NCI-H510A (cell line): ENCODE measurements at places on chromosomes 13 and 19.

DNA sequence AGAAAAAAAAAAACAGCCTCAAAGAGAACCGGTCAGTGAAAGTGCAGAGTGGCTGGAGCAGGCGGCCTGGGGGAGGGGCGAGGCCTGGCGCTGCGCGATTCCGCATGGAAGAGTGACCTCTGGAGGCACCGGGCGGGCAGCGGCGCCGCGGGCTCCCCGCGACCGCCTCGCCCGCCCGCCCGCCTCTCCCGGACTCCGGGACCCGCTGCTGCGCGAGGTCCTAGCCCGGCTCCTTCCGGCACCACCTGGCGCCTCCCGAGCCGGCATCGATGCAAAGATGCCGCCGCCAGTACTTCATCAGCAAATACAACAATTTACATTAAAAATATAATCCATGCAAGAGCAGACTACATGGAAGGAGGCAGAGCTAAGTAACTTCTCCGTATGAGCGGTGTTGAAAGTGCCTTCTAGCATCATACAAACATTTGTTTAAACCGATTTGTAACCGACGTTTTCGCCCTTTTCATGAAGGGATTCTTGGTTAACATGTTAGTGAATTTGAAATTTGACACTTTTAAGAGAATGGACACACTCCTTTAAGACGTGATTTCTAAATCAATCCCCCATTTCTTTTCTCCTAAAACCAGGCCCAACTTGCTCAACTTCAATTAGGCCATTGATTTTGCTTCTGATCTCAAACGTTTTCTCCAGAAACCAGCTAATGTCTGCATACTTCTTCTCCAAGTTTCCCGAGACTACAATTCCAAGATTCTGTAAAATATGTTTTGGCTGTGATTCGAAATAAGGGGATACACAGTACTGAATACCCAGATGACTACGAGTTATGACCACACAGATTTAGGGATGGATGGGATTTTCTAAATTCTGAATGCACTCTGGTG, 2.1 kb downstream of the EFNB2 start:
- peak; percentile 63 for DNase-seq

GRCh38 chr13:23570099-23570920, at the start of gene TNFRSF19:
Gene TNFRSF19 (plus strand): TSS chr13:23570412. CDS start chr13:23590184, 19,772 bp downstream.
- no peak for DNase-seq

DNA sequence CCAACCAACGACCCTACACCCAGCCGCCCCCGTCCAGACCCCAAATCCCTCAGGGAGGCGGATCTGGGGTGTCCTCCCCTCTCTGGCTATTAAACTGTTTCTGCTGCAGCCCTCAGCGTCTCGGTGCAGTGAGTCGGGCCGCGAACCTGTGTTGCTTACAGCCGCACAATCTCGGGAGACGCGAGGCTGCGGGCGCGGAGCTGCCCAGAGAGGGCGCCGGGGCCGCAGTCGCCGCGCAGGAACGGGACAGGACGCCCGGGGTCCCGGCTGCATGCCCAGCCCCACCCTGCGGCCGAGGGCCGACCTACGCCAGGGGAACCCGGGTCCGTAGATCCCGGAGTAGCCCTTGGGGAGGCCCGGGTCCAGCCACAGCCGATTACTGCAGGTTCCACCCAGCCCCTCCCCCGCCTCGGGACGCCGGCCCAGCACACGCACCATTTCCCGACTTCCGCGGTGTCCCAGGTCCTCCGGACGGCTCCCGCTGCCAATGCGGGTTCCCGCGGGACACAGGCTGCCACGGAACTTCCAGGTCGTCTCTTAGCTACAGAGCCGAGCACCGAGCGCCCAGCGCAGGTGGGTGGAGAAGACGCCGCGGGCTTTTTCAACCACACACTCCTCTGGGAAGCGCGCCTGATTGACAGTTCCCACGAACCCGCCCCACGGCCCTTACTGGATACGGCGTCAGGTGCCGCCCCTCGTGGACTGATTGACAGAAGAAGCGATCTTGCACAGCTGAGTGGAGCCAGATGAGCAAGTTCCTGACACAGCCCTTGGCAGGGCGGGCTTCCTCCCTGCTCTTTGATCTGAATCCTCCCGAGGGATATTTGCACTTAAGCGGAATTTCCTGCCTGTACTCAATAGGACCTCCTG, at the start of gene ZNF799:
Gene ZNF799 (minus strand): TSS at position 639 of the 870 bp plus-strand sequence. CDS start 201 bp downstream, at position 438.
- DNase-seq = peak; percentile 96

- DNase-seq = no peak
Measured at GRCh38 chr13:36536546-36536945, 104.3 kb downstream of the CCNA1 start.

- DNase-seq = no peak
Measured at GRCh38 chr13:75636436-75637180, 478 bp downstream of the LMO7 start.

DNA sequence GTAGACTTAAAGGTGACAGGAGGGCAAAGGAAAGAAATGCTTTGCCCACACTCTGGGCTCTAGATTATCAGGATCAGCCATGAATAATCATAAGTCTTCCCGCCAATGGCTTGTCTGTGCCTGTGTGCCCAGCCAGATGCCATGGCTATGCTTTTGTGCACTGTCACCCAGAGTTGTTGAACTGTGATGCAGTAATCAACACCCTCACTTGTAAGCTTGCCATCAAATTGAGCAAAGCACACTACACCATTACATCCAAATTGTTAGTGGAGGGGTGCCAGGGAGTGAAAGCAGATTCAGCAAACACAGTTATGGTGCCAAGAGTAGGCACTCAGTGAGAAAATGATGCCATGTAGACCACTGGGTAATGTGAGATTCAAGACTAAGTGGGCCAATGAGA, 845.3 kb upstream of the MIR17HG start:
- DNase-seq = no peak

DNA sequence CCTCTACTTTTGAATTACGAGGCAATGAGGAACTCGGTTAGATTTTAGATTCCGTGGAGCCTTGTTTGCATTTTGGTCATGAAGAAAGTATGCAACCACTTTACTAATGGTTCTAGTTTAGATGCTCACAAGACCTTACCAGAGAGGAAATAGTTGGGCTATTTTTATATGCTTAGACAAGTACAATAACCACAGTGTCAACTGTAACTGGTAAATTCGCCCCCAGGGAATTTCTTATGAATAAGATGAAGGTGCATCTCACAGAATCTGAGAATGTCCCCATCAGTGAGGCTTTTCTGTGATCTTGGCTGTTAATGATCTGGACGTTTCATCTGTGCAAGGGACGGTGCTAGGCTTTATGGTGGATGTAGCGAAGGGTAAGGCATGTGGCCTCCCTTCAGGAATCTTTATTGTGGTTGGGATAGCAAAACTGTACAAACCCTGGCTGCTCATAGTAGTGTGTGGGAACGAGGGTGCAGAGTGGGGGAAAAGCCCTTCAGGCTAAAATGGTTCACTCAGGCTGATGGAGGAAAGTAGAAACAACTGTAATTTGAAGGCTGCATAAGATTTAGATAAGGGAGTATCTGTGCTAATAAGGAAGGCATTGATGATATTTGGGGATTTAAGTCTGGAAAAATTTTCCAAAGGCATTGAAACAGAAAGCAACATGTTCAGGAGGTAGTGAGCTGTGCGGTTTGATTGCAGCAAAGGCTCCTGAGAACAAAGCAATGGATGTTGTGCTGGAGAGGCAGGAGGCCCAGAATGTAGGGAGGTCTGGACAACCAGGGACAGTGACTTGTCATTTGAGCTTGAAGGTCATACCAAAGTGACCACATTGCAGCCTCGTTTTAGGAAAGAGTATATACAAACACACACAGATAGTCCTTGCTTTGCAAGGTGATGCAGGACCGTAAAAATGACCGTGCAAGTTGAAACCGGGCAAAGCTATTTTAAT, 28.4 kb downstream of the UBAC2 start:
- DNase-seq = no peak

- no peak for DNase-seq
Measured at GRCh38 chr19:401866-402511, 7.0 kb downstream of the C2CD4C start.

- DNase-seq = no peak
Measured at GRCh38 chr13:93687261-93687660, 460.7 kb downstream of the GPC6 start.

GRCh38 chr19:30577551-30578105, 205.4 kb downstream of the ZNF536 start:
- DNase-seq = no peak

GRCh38 chr19:30328096-30328495, 44.1 kb upstream of the ZNF536 start:
- no peak for DNase-seq

DNA sequence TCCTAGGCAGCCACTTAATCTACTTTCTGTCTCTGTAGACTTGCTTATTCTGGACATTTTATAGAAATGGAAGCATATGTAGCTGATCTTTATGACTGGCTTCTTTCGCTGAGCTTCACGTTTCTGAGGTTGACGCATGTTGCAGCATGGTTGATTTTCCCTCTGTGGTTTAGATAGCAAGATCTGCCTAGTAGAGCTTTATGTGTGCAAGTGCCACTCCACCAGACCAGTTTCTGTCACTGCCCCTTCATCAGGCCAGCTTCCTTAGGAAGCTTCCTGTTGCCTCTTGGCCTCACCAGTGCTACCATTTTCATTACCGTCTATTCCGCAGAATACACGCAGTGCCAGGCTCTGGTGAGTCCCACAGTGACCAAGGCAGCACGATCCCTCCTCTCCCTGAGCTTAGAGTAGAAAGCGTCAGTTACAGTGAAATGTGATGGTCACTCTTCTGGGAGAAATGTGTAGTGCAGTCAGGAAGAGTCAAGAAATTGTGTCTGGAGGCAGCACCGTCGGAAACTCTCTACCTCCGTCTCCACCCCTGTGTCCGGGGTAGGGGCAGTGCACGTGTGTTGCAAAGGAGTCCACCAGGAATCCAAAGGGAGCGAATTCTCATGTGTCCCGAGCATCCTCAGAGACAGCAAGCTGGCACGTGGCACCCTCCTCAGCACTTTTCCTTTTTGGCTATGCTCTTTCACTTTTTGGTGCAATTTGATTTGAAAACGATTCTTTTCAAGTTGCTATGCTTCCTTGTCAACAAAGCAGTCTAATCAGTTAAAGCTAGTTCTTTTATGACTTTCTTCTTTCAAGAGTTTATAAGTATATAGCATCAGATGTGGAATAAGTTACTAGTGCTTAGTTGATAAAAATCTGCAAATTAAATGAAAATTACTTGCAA, 45.4 kb upstream of the GPR183 start:
- no peak for DNase-seq

GRCh38 chr19:17049711-17050280, 23.2 kb upstream of the CPAMD8 start:
- DNase-seq = no peak

- DNase-seq = no peak
Measured at GRCh38 chr13:102536695-102537485, 59.9 kb upstream of the TPP2 start.

DNA sequence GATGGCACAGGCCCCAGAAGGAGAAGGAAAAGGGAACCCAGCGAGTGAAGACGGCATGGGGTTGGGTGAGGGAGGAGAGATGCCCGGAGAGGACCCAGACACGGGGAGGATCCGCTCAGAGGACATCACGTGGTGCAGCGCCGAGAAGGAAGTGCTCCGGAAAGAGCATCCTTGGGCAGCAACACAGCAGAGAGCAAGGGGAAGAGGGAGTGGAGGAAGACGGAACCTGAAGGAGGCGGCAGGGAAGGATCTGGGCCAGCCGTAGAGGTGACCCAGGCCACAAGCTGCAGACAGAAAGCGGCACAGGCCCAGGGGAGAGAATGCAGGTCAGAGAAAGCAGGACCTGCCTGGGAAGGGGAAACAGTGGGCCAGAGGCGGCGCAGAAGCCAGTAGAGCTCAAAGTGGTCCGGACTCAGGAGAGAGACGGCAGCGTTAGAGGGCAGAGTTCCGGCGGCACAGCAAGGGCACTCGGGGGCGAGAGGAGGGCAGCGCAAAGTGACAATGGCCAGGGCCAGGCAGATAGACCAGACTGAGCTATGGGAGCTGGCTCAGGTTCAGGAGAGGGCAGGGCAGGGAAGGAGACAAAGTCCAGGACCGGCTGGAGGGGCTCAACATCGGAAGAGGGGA, 1.1 kb downstream of the PPP1R12C start:
- DNase-seq = no peak

GRCh38 chr19:55113570-55114039, 3.8 kb downstream of the PPP1R12C start:
- no peak for DNase-seq

DNA sequence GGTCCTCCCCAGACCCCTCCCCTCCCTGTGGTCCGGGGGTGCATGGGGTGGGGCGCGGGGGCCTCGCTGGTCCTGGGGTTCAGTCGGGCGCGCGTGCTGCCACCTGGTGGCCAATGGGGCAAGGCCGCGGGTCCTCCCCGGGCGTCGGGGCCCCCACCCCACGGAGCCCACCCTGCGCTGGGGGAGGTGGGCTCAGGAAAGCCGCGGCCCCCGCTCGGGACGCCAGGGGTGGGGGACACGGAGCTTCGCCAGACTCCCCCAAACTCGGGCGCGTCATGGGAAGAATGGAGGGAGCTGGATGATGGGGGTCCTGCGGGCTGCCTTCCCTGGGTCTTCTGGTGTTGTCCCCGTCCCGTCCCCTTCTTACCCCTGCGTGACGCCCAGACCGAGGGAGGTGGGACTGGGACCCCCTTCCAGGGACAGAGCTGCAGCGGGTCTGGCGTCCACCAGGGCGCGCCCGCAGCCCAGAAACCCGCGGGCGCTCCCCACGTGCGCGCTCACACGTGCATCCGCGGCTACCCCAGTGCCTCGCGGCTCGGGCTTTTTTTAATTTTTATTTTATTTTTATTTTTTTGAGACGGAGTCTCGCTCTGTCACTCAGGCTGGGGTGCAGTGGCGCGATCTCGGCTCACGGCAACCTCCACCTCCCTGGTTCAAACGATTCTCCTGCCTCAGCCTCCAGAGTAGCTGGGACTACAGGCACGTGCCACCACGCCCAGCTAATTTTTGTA, 19.8 kb upstream of the TCF3 start:
- DNase-seq = no peak

- DNase-seq = no peak
Measured at GRCh38 chr19:28737021-28737895, 475.7 kb downstream of the UQCRFS1 start.

DNA sequence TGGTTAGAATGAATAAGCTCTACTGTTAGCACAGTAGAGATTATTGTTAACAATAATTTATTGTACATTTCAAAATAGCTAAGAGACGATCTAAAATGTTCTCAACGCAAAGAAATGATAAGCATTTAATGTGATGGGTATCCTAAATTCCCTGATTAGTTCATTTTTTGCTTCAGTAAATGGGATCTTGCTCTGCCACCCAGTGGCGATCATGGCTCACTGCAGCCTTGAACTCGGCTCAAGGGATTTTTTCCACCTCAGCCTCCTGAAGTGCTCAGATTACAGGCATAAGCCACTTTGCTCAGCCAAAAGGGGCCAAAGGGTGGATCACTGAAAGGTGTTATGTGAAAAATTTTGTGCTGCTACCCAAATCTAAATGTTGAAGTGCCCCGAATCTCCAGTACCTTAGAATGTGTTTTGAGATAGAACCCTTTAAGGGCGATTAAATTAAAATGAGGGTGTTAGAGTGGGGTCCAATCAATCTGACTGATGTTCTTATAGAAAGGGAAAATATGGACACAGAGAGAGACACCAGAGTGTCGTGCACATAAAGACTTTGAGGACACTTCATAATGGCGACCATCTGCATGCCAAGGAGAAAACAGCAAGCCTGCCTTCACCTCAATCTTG, 31.5 kb upstream of the ZNF766 start:
- no peak for DNase-seq
